HCEC 1CT (cell line): ENCODE measurements at places on chromosomes 13 and 19.

DNA sequence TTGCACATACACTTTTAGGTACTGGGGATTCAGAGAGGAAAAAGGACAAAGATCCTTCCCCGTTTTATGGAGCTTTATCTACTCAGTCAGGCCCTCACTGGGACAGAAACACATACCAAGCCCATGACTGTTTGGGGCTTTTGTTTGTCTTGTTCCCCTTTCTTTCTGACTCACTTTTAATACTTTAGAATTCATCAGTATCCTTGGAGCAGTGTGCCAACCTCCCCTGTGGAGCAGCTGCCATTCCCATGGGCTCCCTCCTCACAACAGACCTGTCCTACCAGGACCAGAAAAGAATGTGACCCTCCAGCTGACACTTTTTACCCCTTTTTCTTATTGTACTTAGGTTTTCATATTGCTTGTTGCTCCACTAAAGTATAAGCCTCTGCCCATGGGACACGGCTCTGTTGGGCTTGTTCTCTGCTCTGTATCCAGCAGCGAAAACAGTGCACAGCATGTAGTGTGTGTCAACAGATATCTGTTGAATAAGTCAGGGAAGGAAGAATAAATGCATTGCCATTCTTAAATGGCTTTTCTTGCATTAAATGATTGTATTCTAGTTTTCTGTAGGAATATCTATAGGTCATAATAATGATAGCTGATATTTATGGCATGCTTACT is 431.1 kb downstream of the EFNB2 start:
- peak; percentile 77 for DNase-seq

DNA sequence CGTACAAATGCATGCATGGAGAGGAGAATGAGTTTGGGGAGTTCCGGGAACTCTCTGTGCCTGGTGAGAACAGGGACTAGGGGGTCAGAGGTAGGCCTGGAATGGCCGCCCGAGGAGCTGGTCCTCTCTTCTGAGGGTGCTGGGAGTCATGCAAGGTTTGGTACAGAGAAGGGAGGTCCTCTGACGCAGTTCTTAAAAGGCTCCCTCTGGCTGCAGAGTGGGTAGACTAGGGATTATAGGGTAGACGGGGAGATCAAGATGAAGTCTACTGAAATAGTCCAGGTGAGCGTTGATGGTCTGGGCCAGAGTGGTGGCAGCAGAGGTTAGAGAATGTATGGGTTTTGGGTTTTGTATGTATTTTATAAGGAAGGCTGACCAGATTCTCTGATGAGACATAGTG is 796 bp downstream of the ZNF304 start:
- DNase-seq, result no peak

GRCh38 chr19:52028780-52029123 is 573 bp upstream of the ZNF614 start:
- DNase-seq, result no peak

DNA sequence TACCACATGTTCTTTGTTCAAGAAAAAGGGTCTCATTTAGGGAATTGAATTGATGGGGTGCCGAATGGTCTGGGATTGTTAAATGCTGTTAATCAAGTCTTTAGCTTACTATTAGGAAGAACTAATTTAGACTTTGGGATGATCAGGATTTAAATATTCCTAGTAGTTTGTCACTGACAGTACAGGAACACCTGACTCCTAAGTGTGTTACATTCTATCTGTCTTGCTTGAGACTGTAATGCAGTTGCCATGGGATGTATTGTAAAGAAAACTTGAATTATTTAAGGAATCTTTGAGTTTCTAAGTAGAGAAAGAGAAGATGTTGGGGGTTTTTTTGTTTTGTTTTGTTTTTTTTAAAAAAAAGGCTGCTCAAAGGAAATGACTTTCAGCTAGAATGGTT is 17.8 kb upstream of the KCTD4 start:
- no peak for DNase-seq

GRCh38 chr13:79802389-79803085 is 321.6 kb downstream of the NDFIP2 start:
- no peak for DNase-seq
